ENCODE measurements at places on chromosomes 7 and 10. TPM values are rescaled to one million over a fixed set of nuclear protein-coding genes. Genes with fewer than 3 reads are reported as not detected.

LRRC72 gene
- total RNA-seq = not detected

MRLN gene
- total RNA-seq = not detected

MYL10 gene
- total RNA-seq = not detected

ARMH3 gene
- 7.4 TPM for total RNA-seq

THSD7A gene
- 0.48 TPM for total RNA-seq

SEMA3E gene
- total RNA-seq = 0.88 TPM
